ENCODE measurements at places on chromosomes 11 and 22.

GRCh38 chr11:63835158-63835545, 3.8 kb upstream of the MARK2 start:
- DNase-seq = no peak

DNA sequence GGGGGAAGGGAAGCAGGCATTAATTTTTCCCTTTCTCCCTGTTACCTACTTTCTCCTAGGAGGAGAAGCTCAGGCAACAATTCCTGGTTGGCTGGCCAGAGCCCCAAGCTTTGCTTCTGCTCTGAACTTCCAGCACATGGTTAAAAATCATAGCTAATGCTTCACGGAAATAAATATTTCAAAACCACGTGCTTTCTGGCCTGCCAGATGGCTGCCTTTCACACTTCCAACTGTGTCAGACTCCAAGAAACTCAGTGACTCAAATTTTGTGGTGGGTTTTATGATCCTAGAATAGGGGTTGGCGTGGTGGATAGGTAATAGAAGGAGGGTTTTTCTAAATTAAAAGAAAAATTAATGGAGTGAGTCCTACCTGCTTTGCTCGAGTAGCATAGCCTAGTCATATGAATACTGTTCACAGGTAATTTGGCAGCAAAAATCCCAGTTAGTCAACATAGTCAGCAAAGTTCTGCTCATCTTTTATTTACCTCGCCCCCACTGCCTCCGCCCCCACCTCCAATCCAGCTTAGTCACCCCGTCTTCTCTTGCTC, 58.6 kb downstream of the SC5D start:
- DNase-seq = no peak

GRCh38 chr22:27624042-27624441, 177.5 kb downstream of the MN1 start:
- DNase-seq = no peak

DNA sequence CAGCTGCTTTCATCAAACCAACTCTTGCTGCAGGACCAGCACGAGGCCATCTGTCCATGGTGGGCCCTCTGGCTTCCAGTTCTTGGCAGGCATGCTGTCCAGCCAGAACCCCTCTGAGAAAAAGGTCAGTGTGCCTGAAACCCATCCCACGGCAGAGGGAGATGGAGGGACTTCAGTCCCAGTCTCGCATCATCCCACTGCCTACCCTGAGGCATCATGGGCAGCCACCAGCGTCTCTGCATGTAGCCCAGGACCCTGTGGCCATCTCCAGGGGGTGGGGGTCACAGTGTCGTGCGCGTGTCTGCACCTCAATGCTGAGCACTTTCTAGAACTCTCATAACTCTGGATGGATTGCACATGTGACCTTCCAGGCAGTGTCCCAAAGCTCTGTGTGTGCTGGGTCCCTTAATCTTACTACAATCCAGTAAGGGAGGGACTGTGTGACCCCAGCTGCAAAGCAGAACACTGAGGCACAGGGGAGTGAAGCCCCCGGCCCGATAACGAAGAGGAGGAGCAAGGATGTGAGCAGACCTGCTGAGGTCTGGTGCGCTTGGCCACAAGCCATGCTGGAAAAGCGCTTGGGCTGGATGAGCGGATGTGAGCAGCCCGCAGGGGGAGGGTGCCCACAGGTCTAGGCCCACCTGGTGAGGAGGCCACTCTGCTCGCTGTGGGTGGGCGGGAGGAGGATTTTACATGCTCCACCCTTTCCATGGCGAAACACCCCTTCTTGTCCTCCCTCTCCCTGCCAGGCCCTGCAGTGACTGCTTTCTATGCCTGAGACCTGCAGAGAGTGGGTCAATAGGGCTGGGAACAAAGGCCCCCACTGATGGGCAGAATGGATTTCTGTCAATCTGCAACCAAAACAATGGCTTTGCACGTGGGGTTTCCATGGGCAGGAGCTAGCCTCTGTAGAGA, 1401.0 kb downstream of the BRD1 start:
- no peak for DNase-seq

GRCh38 chr11:126080161-126080941, 17.7 kb upstream of the CDON start:
- no peak for DNase-seq

GRCh38 chr11:80383655-80384054, 942.8 kb upstream of the TENM4 start:
- no peak for DNase-seq

- DNase-seq = no peak
Measured at GRCh38 chr11:117334896-117335295, 7.2 kb downstream of the CEP164 start.

DNA sequence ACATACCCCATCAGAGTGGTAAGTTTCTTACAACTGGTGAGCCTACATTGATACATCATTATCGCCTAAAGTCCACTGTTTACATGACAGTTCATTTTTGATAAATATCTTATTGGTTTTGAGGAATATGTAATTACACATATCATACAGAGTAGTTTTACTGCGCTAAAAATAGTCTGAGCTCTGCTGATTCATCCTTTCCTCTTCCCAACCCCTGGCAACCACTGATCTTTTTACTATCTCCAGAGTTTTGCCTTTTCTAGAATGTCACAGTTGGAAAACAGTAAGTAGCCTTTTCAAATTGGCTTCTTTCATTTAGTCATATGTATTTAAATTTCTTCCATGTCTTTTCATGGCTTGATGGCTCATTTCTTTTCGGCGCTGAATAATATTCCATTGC, 112.8 kb downstream of the LARGE1 start:
- no peak for DNase-seq

DNA sequence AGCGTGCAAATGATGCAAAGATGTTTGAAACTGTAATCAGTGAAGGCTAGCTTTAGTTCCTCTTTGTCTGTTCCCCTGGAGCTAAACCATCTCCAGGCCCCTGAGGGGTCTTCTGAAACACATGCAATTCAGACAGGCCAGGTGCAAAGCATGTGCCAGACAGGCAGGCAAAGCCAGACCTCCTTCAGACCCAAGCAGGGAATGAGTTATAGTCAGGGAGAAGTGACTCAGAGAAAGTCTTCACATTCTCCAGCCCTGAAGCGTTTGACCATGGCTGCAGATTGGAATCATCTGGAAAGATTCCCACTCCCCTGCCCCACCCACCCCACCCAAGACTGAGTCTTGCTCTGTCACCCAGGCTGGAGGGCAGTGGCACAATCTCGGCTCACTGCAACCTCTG, 187.0 kb upstream of the ISX start:
- DNase-seq = no peak

DNA sequence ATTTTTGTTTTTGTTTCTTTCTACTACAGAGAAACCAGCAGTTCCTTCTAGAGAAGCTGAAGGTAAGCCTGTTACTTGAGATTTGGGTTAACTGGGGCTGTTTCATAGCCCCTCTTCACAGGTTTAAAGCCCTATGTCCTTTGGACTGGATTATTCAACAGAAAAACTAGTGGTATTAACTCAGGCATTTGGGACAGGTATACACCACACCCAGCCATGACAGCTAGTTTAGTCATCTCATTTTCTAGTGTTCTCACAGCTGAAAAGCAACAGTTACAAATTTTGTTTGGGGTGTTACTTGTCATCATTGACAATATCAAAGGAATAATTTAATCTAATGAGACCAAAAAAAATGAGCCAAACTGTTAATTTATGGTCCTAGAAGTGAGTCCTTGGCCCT, 14.0 kb downstream of the LAYN start:
- DNase-seq = no peak

- DNase-seq = no peak
Measured at GRCh38 chr22:49783926-49784629, 43.6 kb downstream of the BRD1 start.

- DNase-seq = no peak
Measured at GRCh38 chr11:68300076-68300830, 12.1 kb upstream of the LRP5 start.

DNA sequence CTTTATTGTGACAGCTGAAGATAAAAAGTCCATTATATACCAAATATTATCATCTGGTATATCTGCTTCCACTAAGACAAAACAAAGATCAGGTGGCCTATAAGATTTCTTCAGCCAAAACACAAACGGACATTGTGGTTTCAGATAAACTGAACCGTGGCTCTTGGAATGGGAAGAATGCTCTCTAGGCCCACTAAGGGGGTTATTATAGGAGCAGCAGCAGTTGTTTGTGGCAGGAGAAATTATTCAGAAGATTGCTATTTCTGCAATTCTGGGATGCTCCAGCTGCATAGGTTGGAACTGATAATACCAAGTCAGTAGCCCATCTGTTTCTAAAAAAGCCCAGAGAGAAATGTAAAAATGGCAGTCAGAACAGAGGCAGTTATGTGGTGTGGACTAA, 145.3 kb downstream of the NCAM1 start:
- DNase-seq = no peak

GRCh38 chr22:17787716-17788330, 13.6 kb upstream of the BID start:
- no peak for DNase-seq

DNA sequence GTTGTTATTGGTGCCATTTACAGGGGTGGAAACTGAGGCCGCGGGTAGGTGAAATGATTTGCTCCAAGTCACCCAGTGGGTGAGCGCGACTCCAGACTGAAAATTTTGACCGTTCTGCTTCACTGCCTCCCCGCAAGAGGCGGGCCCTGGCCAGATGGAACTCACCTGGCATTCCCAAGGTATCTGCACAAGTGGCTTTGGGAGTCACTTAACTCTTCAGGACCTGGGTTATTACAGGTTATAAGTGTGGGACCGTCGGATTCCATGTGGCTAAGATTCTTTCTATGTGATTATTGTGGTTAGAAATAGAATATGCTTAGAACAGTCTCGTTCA, 598 bp downstream of the CABIN1 start:
- DNase-seq = no peak

DNA sequence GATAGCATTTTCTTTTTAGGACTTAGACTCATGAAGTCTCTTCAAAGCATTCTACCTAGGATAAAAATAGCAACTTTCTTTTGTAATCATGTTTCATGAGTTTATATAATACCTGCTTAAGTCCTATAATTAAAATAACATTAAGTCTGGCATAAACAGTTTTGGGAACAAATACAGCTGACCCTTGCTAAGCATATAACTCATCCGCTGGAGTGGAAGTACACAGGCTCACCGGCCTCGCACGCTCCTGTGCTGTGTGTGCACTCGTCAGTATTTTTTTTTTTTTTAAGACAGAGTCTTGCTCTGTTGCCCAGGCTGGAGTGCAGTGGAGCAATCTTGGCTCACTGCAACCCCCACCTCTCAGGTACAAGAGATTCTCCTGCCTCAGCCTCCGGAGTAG, 221.8 kb downstream of the ADAMTS15 start:
- DNase-seq = no peak
